Breast epithelium (tissue), 4 donors: ENCODE measurements at places on chromosomes 2 and 18. TPM values are rescaled to one million over a fixed set of nuclear protein-coding genes. Genes with fewer than 3 reads are reported as not detected.

DNA sequence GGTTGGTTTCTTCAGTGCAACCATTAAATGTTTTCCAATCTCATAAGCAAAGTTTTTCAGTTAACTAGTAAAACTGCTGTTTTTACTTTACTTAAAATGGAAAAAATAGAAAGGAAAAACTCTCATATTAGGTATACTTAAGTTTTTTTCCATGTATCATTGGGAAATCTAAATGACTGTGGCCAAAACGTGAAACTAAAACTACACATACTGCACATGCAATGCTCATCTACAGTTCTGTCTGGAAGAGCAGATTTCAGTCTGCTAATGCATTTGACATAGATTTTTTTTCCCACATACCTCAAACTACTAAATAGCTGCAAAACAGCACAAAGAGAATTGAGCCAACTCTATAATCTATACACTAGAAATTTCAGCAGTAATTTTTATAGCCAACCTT is 62.6 kb downstream of the COL5A2 start:
- no peak for DNase-seq
- no peak overlapping the region for H3K27ac ChIP-seq
- H3K4me1 ChIP-seq, result no peaks in the 10 kb centered on the region
- H3K36me3 ChIP-seq, result no peaks in the 10 kb centered on the region

DNA sequence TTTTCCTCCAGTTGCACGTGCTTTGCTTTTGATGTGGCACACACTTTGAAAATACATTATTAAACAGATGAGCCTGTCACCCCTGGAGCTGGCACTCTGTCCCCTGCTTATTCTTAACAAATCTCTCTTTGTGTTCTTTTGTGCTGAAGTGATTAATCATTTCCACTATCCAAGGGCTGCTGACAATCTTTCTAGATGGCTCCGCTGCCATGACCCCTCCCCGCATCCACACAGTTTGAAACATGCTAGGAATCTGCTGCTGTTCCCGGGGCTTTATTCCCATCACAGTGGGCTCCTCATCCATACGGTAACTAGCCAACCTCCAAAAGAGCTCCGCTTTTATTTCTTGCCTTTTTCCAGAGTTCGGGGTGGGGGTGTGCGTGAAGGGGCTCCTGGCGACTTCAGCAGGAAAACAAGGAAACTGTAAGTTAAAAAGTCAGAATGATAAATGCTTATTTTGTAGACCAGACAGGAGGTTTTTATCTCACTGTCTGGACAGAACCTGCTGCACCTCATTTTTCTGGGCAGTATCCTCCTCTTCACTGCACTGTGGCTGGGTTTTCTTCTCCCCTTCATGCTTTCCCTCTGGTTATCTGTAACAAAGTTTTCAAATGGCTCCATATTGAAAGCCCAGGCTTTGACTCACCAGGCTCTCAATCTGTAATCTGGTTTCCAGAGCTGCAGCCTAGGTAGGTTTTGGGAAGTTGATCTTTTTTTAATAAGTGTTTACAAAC is 319.7 kb downstream of the AFF3 start:
- no peak overlapping the region for H3K4me3 ChIP-seq
- no peak overlapping the region for H3K27ac ChIP-seq
- no peaks in the 10 kb centered on the region for H3K36me3 ChIP-seq

GRCh38 chr2:231600619-231601355 is 8.1 kb downstream of the TEX44 start:
- H3K27ac ChIP-seq, result peak overlapping the region; percentile 49
- no peaks in the 10 kb centered on the region for H3K27me3 ChIP-seq
- DNase-seq, result no peak
- H3K4me3 ChIP-seq, result no peak overlapping the region

- H3K27ac ChIP-seq, result no peak overlapping the region
- no peak for DNase-seq
- H3K4me1 ChIP-seq, result no peaks in the 10 kb centered on the region
- no peak overlapping the region for H3K4me3 ChIP-seq
- no peaks in the 10 kb centered on the region for H3K36me3 ChIP-seq
- H3K27me3 ChIP-seq, result no peaks in the 10 kb centered on the region
Observed at GRCh38 chr2:119234021-119235019, 10.7 kb downstream of the STEAP3 start.

DNA sequence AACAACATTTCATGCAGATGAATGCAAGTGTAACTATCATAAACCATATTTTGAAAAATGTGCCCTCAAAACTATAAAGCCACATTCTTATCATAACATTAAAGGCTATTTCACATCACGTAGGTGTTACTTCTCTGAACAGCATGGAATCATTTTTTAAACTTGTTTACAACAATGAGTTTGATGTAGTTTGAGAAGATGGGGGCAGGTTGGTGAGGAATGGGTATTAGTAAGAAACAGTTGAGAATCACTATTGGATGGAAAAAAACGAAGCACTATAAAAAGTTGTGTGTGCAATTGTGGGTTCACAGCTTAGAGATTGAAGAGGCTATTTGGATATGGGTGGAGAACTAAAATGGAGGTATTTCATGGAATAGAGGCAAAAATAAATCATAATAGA is 569.1 kb downstream of the ARHGAP15 start:
- no peak for DNase-seq
- H3K27me3 ChIP-seq, result no peaks in the 10 kb centered on the region
- peaks cover 6% of the 10 kb centered on the region for H3K4me1 ChIP-seq
- no peak overlapping the region for H3K27ac ChIP-seq
- H3K4me3 ChIP-seq, result no peak overlapping the region

The TMEM178A gene
- total RNA-seq, result 3.6 TPM

DNA sequence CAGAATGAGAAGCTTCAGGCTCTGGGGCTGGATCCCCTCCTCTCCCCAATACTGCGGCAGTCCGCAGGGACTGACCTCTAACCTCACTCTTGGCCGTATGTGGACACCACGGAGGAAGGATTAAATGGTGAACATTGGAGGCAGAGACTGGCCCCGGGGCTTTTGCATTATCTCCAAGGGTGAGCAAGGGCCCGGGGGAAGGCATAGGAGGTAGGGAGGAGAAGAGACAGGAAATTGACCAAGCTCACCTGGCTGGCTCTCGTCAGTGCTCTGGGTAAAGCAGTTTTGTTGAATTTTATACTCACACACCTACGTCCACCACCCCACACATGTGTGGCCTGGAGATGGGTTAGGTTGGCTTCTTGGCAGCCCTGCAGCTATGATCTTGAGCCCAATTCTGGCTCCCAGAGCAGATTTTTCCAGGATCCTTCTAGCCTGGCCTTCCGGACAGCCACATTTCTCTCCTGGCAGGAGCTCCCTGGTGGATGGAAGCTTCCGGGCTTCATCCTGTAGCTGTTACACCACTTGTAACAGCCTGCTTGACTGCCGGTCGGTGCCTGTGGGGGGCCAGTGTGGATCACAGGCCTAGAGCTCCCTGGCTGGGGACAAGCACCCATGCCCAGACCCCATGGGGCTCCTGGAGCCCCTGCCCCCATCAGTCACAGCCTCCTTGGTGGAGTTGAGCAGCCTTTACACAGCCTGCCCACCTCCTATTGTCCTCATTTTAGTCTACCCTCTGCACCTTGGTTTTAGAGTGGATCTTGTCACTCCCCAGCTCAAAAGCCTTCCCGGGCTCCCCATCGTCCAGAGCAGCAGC is 7.6 kb downstream of the ITM2C start:
- H3K27ac ChIP-seq, result no peak overlapping the region
- H3K36me3 ChIP-seq, result no peaks in the 10 kb centered on the region
- DNase-seq, result peak; percentile 34
- H3K4me1 ChIP-seq, result no peaks in the 10 kb centered on the region
- H3K27me3 ChIP-seq, result no peaks in the 10 kb centered on the region

The VWC2L gene
- not detected for total RNA-seq

DNA sequence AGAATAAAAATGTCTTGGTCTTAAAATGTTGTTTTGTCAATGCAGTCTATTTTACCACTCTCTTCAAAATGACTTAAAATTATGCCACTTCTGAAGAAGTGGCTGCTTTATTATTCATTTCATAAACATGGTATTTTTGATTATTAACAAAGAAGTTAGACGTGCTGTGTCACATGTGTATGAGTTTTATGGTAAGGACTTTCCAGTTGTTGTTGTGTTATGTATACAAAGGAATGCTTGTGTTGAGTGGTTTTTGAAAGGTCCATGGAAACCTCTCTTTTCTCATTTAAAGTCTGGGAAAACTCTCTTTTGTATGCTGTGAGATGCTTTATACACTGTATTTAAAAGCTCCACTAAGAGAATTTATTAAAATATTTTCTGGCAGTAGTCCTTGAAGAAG is 116.2 kb downstream of the MTCL1 start:
- H3K4me3 ChIP-seq, result no peak overlapping the region
- no peak for DNase-seq
- H3K27ac ChIP-seq, result no peak overlapping the region
- no peaks in the 10 kb centered on the region for H3K27me3 ChIP-seq

- H3K36me3 ChIP-seq, result no peaks in the 10 kb centered on the region
- H3K27ac ChIP-seq, result peak overlapping the region; percentile 90
- DNase-seq, result peak; percentile 83
- peaks cover 20% of the 10 kb centered on the region for H3K4me1 ChIP-seq
- H3K4me3 ChIP-seq, result no peak overlapping the region
Observed at GRCh38 chr2:234249873-234250272, 199.4 kb downstream of the SPP2 start.

The GALM gene
- total RNA-seq, result 22.5 TPM

DNA sequence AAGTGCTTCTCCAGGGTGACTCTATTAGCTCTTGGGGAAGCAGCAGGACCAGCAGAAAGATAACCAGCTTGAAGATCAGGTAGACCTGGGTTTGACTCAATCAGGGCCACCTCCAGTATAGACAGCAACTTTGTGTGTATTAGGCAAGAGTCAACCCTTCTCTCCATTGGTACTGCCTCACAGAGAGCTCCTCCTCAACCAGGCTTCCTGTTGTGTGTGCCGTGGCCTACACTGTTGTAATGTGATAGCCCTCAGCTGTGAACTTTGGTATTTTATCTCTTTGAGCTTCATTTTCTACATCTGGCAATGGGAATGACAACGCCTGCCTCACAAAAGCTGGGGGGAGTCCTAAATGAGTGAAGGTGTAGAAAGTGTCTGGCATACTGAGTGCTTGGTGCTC is 17.0 kb upstream of the MAP3K20 start:
- H3K36me3 ChIP-seq, result no peaks in the 10 kb centered on the region
- H3K27ac ChIP-seq, result no peak overlapping the region
- H3K4me1 ChIP-seq, result no peaks in the 10 kb centered on the region
- H3K27me3 ChIP-seq, result no peaks in the 10 kb centered on the region
- no peak for DNase-seq
- H3K4me3 ChIP-seq, result no peak overlapping the region

The UPP2 gene
- not detected for total RNA-seq

The PCARE gene
- not detected for total RNA-seq

DNA sequence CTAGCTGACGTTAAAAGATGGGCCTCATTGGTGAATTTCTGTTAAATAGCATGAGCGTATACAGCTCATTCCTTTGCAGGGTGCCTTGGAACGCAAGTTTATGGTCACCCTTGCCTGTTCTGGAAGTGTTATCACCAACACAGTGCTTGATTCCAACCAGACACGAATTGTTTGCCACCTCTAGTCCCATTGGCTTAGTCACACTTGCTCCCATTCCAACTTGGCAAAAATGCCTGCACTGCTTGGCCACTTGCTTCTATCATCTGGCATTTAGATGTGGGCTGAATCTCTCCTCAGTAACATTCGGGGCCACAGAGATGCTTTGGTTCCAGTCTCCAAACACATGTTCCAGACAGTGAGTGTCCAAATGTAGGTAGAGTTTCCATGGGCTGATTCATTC is 27.5 kb upstream of the ACVR1 start:
- H3K4me3 ChIP-seq, result no peak overlapping the region
- H3K4me1 ChIP-seq, result no peaks in the 10 kb centered on the region
- DNase-seq, result no peak
- H3K36me3 ChIP-seq, result no peaks in the 10 kb centered on the region

DNA sequence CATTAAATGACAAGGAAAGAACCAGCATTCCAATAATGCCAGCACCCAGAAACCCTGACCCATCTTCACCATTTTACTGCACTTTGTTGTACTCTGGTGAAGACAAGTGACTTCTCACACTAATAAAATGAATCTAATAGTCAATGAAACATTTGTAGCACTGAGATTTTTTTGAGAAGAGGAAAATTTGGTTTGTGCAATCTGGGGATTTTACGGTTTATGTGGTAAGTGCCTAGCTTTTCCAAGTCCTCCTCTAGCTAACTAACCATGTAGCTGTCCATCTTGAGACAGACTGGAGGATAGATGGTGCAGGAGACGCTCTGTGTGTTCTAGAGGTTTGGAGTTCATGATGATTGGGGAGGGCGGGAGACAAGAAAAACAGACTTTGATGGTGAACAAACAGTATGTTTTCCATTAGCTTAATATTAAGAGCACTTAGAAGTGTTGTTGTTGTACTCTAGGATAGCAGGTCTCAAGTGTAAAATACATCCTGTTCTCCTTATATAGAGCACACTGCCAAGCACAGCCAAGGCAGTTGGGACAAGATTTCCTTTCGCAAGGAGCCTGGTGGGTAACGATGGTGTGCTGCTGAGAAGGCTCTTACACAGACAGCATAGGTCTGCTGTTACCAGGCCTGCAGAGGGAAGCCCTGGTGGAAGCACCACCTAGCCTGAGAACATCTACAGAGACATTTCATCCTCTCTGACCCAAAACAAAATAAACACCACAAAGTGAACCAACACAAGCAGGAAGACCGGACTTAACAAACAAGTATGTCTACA is 83.7 kb downstream of the BCL11A start:
- H3K27ac ChIP-seq, result no peak overlapping the region
- H3K27me3 ChIP-seq, result no peaks in the 10 kb centered on the region
- H3K4me1 ChIP-seq, result no peaks in the 10 kb centered on the region
- DNase-seq, result no peak

DNA sequence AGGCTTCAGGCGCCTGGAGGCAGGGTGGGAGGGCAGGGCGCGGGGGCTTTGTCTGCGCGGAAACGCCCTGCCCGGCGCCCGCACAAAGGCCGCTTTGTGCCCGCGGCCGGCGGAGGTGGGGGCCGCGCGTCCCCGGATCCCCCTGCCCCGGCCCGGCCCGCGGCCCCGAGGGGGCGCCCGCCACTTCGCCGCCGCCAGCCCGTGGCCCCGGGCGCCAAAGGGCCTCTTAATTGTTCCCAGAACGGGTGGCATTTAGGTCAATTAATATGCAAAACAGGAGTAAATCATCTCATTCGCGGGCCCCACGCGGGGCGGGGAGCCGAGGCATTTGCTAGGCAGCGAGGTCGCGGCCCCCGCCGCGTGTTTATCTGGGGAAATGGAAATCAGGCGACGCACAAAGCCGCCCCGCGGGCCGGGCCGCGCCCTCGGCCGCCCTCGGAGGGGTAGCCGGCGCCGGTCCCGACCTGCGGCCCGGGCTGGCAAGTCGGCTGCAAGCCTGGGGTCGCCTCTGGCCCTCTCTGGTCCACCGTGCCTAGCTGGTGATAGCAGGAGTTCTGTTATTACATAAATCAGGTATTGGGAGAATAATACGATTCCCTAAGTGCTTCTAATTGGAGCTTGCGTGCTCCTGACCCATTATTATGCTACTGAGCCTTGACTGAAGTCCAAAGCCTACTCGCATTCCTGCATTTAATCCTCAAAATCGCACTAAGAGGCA is 148.2 kb upstream of the GLI2 start:
- H3K27me3 ChIP-seq, result no peaks in the 10 kb centered on the region
- DNase-seq, result no peak
- no peaks in the 10 kb centered on the region for H3K4me1 ChIP-seq
- H3K36me3 ChIP-seq, result no peaks in the 10 kb centered on the region
